ENCODE measurements at places on chromosomes 5 and 9.

DNA sequence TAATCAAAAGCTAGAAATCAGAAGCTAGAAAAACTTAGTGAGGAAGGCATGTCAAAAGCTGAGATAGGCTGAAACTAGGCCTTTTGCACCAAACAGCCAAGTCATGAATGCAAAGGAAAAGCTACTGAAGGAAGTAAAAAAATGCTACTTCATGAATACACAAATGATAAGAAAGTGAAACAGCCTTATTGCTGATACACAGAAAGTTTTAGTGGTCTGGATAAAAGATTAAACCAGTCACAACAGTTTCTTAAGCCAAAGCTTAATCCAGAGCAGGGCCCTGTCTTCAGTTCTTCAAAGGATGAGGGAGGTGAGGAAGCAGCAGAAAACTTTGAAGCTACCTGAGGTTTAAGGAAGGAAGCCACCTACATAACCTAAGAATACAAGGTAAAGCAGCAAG, 102.5 kb upstream of the SH3GL2 start:
- DNase-seq, result no peak

DNA sequence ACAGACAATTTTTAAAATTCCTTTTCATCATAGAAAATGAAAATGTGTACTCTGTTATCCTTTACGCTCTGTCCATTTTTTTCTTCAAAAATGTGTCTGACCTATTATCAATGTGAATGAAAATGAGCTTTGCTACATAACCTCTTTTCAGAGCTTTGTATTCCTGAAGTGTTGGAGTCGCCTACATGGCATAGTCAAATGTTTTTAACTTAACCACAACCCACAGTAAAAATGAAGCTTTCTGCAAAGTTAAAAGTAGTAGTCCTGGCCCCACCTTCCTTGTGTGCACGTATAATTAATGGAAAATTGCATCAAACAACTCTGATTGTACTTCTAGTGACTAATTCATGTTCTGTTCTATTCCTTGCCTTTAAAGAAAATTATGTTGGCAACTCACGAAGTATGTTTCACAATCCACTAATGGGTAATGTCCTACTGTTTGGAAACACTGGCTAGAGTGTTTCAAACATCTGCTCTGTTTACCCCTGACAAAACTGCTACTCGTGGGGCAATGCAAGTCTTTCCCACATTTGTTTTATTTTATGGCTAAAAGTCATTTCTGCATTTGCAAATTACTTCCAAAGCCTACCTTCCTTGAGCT, 18.6 kb upstream of the PSAT1 start:
- DNase-seq, result peak; percentile 42

GRCh38 chr5:102863764-102864560, 108.9 kb downstream of the PAM start:
- DNase-seq, result no peak

DNA sequence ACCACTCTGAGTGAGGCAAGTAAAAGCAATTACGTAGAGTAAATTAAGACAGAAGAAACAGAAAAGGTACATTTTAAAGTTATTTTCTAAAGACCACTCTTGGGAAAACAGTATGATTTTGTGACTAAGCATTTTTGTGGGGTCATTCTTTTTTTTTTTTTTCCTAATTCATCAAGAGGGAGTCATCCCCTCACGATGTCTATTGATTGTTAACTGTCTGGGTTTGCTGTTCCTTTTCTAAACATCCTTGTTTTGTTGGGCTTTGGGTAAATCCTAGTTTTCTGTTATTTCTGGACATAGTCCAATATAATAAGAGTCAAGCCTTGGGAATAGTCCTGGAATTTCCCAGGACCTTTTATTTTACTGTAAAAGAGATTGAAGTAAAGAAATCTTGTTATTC, 63.8 kb downstream of the ANKRD55 start:
- peak; percentile 45 for DNase-seq

All from astrocyte of the hippocampus (primary cell).